ENCODE measurements at places on chromosomes 4 and X. TPM values are rescaled to one million over a fixed set of nuclear protein-coding genes. Genes with fewer than 3 reads are reported as not detected.

Gene H2BW2
- not detected for total RNA-seq

Gene IDS
- total RNA-seq, result 21.3 TPM

Gene FAM13A
- 21.1 TPM for total RNA-seq

Gene CITED1
- 0.17 TPM for total RNA-seq

Gene CSAG3
- not detected for total RNA-seq

Gene SPOCK3
- under 0.01 TPM for total RNA-seq

Gene RENBP
- 5.4 TPM for total RNA-seq

Gene TLR10
- total RNA-seq, result not detected

Gene CHRDL1
- total RNA-seq, result 9.0 TPM

Gene LINC00632
- total RNA-seq, result 2.1 TPM

Gene P2RY4
- under 0.01 TPM for total RNA-seq

Gene HHIP
- total RNA-seq, result under 0.01 TPM

Data from fibroblast of lung (primary cell).